Stromal cell of bone marrow (primary cell): ENCODE measurements at places on chromosomes 12 and 14.

DNA sequence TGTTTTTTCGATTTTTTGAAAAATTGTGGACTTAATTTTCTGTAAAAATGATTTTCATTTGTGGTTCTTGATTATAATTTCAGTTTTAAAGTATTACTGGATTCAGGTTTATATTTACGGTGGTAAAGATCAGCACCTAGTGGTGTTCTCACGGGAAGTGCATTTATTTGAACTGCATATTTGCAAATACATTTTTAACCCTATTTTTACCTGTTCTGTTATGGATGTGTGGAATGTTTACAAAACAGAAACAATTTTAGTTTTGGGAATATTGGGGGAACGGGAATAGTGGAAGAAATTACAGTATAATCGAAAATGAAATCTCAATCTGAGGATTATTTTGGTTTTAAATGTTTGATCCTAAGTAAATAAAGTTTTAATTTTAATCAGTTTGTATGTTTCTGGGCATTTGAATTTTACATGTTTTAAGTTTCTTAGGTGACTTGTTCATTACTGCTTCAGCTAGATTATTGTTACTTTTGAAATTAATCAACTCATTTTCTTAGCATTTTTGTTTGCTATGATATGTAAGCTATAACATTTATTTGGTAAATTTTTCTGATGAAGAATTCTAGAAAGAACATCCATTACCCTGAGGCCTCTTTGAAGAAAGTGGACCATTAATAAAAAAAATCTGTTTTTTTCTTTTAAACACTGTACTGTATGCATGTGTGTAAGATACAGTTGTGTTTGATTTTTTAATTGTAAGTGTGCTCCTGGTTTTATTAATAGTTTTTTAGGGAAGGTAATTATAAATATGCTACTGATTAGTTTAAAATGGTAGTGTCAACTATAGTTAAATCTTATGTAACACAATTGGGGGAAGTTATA, 942 bp downstream of the ATF7IP start:
- DNase-seq, result no peak

DNA sequence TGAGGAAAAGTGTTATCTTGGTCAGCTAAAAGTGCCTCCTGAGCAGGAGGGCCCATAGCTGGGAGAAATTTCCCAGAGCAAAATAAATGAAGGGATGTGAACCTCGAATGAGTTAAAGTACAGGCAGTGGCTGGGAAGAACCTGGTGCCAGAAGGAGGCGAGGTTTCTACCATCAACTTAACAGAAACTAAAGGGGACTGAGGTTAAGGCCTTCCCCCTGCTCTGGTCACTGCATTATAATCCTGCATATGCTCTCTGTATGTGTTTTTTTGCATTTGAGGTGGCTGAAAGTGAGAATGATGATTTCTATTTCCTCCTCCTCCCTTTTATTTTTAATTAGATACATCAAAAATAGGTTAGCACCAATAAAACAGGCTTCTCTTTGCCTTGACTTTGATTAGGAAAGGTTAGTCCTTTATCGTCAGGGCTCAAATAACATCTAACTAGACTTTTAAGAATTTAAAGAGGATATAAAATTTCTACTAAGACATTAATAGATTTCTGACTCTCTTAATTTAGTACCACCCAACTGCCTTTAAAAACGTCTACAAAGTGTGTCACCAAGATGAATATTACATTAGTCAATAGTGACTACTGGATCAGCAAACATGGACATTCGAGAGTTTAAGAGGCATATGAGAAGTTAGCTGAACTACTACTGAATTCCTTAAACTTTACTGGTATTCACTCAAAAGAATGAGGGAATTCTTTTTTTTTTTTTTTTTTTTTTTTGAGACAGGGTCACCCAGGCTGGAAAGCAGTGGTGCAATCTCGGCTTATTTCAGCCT, 49.2 kb downstream of the GALNT4 start:
- DNase-seq, result no peak

- no peak for DNase-seq
Measured at GRCh38 chr14:96294246-96294645, 38.2 kb downstream of the BDKRB1 start.

DNA sequence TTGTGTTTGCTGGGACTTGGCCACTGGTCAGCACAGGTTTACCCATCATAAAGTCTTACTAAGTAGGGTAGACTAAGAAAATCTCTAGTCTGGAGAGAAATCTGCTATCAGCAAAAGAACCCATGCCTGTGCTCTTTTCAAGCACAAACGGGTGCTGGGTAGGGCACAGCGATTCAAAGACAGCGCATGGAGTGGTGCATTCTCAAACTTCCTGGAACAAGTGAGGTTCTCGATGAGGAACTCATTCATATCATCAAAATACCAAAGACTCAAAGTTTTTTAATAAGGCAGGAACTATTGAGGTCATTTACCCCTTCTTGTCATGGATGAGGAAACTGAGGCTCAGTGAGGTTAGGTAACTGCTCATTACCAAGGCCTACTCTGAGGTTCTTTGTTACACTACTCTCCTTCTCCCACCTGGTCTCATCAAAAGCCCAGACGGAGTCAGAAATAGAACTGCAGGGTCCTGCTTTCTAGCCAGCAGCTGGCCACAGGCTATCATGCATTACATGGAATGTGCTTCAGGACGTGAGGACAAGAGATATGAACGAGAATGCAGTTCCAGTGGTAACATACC, 390.3 kb downstream of the ZFP36L1 start:
- no peak for DNase-seq

- no peak for DNase-seq
Measured at GRCh38 chr12:94297876-94298505, 149.6 kb downstream of the PLXNC1 start.

GRCh38 chr12:116642683-116643082, 83.5 kb downstream of the MAP1LC3B2 start:
- DNase-seq, result no peak

DNA sequence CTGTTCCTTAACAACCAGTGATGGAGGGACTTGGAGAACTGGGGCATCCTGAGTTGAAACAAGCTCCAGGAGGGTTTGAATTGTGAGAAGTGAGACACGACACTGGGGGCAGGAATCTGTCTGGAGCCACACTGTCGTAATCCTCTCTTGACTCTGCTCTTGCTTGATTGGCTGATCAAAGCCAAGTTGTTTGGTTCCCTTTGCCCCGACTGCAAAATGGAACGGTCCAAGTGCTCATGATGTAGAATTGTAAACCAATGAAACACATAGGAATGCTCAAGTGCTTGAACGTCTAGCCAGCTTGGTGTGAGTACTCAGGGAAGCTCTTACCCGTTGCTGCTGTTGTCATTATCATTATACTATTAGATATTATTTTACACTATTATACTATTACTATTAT, 98.1 kb downstream of the TMEM132C start:
- DNase-seq, result no peak

GRCh38 chr12:64256166-64256800, 34.2 kb upstream of the KICS2 start:
- peak; percentile 39 for DNase-seq

DNA sequence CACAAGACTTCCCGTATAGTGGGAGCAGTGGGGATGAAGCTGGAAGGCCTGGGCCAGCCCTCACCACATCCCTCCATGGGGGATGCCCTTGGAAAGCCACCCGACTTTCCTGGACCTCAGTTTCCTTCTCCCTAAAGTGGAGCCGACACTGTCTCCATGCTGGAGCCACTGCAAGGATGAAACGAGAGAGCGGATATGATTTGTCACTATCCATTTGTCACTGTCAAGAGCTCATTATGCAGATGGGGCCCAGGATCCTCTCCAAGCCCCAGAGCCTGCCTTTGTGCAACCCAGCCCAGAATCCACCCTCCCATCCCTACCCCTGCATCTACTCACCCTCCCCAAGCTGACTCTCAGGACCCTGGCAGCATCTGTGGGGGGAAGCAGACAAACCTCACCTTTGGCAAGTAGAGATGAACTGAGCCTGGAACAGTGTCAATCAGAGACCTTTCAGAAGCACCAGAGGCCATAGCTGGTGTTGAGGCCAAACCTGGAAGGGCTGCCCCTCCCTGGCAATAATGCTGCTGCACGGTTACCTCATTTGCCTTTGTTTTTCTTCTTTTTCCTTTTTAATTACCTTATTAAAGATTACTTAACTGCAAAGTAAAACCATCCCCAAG, 287.7 kb upstream of the RTL1 start:
- no peak for DNase-seq

DNA sequence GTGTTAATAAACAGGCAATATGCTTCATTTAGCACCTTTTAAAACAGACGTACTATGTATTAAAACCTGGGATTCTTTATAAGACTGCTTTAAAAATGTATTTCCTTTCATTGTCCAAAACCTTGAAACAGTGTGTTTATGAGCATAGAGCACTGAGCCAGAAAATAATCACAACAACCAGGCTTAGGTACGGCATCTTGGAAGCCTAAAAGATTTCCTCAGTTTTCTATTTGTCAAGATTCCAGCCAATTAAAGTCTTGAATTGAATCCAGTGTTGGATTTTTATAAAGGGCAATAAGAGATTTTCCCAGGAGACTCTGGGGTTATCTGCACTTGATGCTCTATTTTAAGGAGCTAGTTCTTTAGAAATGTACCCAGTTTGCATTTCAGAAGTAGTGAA, 80.3 kb downstream of the GRIP1 start:
- DNase-seq, result no peak

GRCh38 chr14:66944872-66945271, 244.4 kb upstream of the GARIN2 start:
- DNase-seq, result peak; percentile 19

DNA sequence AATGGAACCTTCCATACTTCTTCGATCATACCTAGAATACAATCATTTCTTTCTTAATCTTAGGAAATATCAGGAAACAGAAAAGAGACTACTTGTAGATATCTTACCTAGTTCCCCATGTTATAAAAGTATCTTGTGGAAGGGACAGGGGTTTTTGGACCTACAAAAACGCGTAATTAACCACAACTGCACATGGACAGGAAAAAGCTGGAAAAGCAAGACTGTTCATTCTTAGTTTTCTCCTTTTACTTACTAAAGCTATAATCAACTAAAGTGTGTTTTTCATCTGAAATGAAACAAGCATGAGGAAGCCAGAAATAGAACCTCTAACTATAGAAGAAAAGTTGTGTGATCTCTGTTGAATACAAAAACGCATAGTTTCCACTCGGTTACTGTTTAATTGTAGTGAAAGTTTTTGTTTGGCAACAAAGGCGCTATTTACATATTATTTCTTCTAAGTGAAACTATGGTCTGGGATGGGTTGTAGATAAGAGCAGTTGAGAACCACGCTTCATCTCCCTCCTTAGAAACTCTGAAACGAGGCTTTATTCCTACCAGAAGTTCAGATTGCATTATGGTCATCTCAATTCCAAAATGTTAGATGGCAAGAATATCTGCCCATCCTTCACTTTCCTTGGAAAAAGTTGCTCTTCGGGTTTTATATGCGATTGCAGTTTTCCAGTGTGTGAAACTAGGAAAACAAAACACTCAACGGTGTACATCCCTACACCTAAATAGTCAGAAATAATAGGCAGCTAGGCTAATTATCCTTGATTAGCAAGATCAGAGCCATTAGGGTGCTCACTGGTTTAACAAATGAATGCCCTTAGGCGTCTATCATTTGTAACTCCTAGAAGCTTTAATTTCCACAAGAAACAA, 1.1 kb downstream of the BCAT1 start:
- DNase-seq, result no peak

DNA sequence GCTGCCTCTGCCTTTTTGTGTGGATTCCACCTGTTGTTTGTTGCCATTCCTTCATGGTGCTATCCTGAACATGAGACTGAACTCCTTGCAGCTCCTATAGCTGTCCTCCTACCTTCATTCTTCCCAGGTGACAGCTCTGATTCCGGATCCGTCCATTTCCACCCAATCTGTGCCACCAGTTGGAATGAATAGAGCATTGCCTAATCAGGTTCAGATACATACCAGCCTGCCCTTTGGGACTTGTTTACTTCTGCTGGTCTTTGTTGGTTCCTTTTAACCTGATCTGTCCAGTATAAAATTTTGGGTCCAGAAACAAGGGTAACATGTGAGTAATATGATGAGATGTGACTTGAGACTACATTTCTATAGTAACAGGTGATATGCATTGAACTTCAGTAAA, 136.3 kb upstream of the IGF1 start:
- no peak for DNase-seq

DNA sequence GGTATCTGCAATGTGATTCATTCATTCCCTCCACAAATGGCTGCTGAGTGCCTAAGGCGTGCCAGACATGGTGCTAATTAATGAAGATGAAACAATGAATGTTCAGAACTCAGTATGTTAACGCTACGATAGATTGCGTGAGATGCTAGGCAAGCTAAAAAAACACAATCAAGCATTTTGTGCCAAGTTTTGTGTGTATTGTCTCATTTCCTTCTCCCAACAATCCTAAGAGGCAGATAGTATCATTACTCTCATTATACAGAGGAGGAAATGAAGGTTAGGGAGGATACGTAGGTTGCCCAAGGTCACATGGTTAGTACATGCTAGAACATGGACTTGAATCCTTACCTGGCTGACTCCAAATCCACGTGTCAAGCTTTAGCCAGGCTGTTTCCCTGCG, 264.4 kb downstream of the EFCAB11 start:
- DNase-seq, result no peak

DNA sequence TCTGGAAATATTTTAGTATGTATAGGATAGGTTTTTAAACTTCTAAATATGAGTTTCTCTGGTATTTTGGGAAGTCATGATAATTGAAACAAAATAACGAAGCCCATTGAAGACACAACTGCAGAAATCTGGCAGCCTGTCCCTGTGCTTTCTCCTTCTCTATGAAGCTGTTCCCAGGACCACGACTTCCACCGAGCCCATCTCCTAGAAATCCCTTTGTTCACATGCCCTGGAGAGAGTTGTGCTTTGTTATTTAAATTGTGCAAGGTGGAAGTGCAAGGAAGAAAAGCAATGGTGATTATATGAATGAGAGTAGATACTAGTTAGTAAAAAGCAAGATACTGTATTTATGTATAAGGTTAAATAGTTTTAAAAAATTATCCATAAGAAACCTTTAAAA, 32.2 kb downstream of the STK38L start:
- DNase-seq, result no peak

DNA sequence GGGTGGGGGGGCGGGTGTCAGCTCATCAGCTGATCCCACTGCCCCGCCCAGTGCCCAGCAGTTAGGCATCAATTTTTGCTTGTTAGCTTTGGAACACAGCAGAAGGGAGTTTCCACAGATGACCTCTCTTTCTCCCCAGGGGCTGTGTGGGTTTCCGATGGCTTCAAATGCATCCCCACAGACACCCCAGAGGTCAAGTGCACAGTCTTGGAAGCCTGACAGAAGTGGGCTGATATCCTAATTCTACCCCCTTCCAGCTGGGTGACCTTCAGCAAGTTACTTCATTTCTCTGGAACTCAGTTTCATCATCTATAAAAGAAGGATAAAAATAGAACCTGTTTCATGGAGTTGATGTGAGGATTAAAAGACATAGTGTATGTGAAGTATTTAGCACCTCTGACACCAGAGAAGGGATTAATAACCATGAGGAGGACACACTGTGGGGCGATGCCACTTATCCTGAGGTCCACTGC, 22.0 kb downstream of the TTC9 start:
- DNase-seq, result no peak

- DNase-seq, result no peak
Measured at GRCh38 chr12:4303750-4304149, 17.3 kb upstream of the TIGAR start.

DNA sequence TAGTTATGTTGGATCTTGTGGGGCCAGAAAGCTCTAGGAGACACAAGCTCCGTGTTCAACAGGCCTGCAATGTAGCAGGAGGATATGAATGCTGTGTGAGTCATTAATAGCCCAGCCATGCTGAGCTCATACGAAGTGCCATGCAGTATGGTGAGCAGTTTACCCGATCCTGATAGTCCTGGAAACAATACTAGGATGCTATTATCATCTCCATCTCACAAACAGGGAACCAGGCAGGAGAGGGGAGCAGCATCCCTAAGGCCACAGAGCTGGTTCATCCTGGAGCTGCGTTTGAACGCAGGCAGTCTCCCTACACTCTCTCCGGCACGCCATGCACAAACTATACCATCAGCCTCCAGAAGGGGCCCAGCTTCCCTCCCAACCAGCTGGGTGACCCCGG, 20.5 kb downstream of the TTC7B start:
- peak; percentile 72 for DNase-seq
